ENCODE measurements at places on chromosomes 6 and 20.

DNA sequence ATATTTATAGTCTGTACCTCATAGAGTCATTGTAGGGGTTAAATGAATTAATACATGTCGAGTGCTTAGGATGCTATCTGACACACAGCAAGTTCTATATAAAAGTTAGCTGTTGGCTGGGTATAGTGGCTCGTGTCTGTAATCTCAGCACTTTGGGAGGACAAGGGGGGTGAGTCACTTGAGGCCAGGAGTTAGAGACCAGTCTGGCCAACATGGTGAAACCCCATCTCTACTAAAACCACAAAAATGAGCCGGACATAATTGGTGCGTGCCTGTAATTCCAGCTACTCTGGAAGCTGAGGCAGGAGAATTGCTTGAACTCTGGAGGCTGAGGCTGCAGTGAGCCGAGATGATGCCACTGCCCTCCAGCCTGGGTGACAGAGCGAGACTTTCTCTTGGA, 222.9 kb downstream of the UBE3D start:
- no peak for DNase-seq

DNA sequence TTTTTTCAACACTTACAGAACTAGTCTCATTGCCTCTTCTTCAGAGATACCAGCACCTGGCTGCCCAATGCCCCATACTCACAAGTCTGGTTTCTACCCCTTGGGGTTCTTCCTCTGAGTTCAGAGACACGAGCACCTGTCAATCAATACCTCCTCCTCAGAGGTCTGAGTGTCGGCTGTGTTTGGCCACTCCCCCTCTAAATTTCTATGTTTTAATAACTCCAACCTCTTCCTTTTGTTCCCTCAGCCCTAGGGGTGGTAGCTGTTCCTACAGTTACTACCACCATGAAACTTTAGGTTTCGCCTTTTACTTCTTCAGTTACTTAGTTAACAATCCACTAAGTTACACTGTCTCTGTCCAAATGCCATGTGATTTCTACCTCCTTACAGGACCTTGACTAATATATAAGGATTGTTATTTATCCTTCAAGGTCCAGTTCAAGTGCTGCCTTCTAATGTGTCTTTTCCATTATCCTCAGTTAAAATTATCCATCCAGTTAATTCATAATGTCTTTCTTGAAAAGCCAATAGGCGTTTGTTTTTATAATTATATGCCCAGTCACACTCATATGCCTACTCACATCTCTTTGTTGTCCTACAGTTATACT, 14.6 kb upstream of the PHF20 start:
- DNase-seq, result no peak

- DNase-seq, result no peak
These were observed 61.3 kb downstream of the BMP6 start for GRCh38 chr6:7787137-7787608.

DNA sequence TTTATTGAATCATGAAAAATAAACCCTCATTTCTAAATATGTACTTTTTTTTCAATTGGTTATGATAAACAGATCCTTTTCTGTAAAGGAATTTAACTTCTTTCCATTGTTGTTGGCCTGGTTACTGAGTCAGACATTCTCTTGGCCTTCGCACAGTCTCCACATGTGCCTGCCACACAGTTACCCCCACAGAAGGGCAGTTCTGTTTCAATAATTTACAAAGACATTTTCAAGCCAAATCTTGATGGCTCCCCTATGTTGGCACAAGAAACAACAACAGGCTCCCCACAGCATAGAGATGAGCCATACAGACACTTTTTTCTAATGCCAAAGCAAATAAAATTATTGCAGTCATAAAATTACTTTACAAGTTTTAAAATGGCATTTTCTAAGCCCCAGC, 55.6 kb upstream of the BEND6 start:
- DNase-seq, result no peak

DNA sequence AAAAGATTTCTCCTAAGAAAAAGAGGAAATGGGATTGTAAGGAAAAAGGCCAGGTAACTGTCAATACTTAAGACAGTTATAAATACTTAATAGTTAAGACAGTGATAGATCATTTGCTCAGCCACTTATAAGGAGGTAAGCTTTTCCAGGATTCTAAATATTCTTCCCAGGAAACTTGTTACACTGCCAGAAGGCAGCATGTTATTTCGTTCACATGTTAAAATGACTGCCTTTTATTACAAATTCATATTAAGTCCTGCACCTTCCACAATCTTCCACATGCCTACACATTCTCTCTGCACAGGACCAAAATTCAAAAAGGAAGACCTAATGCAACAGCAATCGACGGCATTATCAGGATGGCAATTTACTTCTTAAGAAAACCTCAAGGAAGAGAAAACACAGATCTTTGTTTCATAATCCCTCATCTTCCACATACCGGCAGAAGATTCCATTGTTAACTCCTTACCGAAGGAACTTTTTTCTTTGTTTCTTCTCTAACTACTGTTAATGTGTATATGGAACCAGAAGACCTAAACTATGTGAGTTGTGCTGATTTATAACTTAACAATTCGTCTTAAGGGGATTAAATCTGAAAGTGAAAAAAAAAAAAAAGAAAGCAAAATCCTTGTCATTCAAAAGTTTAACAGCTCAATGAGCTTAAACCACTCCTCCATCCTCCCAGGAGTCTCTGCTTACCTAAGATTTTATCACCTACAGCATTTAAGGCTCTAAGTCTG, 799 bp downstream of the TAAR2 start:
- no peak for DNase-seq

DNA sequence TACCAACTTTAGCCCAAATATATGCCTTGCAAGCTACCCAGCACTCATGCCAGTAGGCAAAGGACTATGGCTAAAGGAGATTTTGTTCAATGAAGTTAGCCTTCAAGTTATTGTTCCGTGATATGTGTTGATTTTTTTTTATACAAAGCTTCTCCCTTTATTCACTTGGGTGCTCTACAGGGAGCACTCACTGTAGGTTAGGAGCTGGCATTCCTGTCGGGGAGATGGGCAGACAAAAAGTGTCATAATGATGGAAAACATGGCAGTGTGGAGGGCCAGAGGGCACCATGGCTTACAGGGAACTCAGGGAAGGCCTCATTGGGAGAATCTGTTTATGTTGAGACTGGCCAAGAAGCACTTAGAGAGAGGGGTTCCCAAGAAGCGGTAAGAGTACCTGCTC, 292.4 kb downstream of the TSHZ2 start:
- no peak for DNase-seq

GRCh38 chr6:163260111-163260895, 154.2 kb upstream of the QKI start:
- no peak for DNase-seq

GRCh38 chr6:91860541-91861335, 1273.9 kb upstream of the MAP3K7 start:
- DNase-seq, result no peak

- DNase-seq, result no peak
These were observed 69.3 kb downstream of the BTBD3 start for GRCh38 chr20:11986954-11987353.

DNA sequence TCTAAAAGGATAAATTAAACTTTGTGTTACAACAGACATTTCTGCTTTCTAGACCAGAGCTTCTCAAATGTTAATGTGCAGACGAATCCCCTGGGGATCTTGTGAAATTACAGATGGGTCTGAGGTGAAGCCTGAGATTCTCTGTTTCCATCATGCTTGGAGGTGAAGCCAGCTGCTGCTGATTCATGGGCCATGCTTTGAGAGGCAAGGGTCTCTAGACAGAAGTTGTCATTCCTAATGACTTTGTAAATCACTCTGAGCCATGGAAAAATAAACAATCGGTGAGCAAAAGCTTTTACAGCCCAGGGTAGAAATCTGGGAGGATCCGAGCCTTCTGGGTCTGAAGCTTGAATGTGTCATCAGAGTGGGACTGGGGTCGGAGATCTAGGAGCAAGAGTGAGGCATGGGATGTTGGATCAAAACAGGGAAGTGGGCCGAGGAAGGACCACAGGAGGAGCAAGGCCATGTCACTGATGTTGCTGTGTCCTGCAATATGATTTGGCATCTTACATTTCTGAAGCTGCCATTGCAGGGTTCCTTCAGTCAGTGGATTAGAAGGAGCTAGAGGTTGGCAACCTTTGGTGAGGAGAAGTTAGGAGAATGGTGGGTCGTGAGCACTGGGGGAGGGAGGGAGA, 77.3 kb downstream of the TRMT11 start:
- DNase-seq, result no peak

- DNase-seq, result no peak
These were observed 22.9 kb downstream of the ARHGAP18 start for GRCh38 chr6:129686941-129687627.

DNA sequence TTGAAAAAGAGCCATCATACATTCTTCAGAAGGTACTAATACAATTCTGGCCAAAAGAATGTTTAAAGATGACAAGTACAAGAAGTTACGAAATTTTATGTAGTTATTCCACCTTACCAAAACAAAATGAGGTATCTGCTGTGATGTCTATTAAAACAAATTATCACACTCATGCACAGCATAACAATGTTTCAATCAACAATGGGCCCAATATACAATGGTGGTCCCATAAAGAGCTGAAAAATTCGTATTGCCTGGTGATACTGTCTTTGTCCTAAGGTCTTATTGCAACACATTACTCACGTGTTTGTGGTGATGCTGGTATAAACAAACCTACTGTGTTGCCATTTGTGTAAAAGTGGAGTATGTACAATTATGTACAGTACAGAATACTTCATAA, 3.6 kb upstream of the NUP153 start:
- DNase-seq, result no peak

DNA sequence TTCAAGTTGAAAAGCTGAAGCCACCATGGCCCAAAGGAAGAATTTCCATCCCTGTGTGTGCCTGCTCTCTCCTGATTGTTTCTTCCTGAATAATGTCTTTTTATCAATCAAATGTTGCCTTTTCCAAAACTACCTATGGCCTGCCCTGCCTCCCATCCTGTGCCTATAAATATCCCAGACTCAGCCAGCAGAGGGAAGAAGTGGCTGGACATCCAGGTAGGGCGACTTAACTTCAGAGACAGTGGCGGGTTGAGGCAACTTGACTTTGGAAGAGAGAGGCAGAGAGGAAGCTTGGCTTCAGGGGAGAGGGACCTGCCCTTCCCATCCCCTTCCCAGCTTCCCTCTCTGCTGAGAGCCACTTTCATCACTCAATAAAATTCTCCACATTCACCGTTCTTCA, 133.0 kb downstream of the LCA5 start:
- DNase-seq, result no peak

- no peak for DNase-seq
These were observed 6.7 kb downstream of the FLOT1 start for GRCh38 chr6:30735668-30736314.

DNA sequence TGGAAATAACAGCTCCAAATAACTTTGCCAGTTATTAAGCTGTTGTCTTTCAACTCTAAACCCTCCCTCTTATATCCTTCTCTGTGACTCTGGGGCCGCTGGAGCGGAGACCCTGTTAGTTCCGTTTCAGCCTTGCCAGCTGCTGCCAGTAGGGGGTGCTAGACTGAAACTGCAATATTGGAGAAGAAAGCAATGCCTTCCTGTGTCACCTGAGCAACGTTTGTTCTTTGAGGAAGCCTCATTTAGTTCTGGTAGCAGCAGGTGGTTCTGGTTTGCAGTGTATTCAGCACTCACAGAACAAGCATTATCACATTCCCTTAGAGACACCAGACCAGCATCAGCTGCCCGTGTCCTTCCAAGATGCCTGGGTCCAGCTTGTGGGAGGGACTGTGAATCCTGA, 22.9 kb upstream of the JAG1 start:
- no peak for DNase-seq

DNA sequence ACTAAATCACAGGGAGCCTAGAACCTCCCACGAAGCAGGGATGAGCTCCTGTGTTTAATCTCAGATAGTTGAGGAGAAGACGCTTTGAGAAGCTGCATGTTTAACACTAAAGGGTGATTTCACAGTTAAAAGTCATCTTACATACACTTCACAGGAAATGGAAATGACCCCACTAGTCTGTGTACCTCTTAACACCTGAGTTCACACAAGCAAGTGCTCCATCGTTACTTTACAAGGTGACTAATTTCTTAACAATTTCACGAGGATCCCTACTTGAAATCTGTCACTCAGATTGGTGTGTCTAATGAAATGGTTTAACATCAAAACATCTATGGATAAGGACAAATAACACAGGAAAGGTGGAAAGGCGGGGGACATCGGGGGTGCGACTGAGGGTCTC, 93.8 kb upstream of the RPS6KA2 start:
- DNase-seq, result no peak
